ENCODE measurements at places on chromosomes 4 and X.

- DNase-seq: no peak
These were observed 16.8 kb downstream of the TRO start for GRCh38 chrX:54937416-54937815.

DNA sequence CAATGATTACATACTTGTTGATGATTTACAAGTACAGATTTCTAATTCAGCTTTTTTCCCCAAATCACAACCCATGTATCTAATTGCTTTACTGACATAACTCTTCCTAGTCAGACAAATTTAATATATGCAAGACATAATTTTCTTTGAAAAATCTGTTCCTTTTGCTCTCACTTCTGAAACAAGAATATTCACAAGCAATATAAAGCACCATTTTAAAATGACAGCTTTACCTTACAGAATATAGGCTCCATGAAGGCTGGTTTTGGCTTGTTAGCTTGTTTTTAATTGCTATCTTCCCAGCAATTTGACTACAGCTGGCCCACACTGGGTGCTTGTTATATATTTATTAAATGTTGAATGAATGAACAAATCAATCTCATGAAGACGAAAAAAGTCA, 24.5 kb downstream of the GPM6A start:
- DNase-seq: no peak

DNA sequence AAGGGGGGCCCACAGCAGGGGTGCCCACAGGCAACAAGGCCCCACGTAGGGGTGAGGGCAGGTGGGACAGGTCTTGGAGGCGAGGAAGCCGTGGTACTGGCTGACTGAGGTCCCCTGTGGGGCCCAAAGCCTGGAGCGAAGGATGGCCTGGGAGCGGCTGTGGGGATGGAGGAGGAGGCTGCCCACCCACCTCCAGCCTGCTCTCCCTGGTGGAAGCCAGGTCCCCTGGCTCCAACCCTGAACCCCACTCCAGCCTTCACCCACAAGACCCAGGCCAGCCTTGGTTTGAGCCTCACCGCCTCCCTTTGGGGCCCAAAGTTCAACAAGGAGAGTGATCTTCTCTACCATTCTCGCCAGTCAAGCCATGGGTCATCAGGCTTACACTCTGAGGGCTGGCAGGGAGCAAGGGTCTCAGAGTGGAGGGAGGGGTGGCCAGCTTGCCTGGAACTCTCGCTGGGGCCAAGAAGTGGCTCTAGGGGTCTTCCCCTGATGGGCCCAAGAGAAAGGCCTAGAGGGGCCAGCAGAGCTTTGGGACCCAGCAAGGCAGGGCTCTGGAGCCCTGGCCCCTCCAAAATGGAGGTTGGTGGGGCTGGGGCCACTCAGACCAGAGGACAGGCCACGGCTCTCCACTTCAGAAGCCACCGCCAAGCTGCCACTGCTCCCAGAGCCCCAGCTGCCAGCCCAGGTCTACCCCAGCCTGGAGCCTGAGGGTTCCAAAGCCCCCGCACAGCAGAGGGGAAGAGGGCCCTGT, 5.0 kb downstream of the PNCK start:
- no peak for DNase-seq

- DNase-seq: no peak
These were observed 1198.7 kb downstream of the PCDH7 start for GRCh38 chr4:31918891-31919290.

- no peak for DNase-seq
These were observed 422.6 kb upstream of the TENM3 start for GRCh38 chr4:181820553-181820952.

- no peak for DNase-seq
These were observed 65.2 kb downstream of the FBXO8 start for GRCh38 chr4:174218127-174218790.

DNA sequence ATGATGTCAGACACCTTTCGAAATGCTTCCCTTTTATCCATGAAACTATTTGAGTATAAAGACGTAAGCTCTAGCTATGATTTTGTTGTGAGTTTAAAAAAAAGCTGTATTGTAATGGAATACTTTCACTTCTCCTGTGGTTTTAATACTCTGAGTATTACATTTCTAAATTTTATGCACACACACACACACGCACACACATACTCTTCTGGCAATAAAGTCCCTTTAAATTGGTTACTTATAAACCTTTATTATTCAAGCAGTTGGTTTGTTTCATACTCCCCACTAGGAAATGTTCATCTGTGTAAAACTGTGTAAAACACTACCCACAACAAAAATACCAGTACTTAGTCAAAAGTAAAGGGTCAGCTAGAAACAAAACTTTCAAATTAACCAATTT, 18.2 kb downstream of the VAMP7 start:
- no peak for DNase-seq

DNA sequence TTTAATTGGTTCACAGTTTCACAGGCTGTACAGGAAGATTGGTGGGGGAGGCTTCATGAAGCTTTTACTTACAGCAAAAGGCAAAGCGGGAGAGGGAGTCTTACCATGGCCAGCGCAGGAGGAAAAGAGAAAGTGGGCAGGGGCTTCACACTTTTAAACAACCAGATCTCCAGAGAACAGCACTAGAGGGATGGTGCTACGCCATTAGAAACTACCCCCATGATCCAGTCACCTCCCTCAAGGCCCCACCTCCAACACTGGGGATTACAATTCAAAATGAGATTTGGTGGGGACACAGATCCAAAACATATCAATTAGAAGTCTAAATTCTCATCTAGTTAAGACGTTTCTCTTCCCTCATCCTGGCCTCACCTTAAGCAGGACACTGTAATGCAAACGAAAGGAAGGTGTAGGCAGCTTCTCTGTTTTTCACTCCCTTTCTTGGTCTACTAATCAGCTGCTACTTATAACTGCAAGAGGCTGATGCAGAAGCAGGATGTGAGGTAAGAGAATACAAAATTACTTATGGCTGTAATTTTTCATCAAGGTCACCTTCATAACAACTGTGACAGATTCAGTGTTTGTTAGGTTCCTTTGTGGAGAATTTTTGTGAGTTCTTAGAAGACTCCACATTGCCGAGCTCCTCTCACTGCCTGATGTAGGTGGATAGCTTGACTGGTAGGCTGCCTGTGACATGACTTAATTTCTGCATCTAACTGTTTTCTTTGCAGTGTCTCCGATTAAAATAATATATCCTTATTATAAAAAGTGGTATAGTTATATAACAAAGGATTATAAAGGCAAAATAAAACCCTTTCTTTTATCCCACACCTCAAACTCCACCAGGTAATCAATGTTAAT, 255.1 kb downstream of the IL15 start:
- no peak for DNase-seq

- DNase-seq: peak; percentile 29
These were observed 343.1 kb upstream of the NOCT start for GRCh38 chr4:138672393-138672976.

GRCh38 chr4:176360446-176360845, 40.7 kb downstream of the SPCS3 start:
- DNase-seq: no peak

DNA sequence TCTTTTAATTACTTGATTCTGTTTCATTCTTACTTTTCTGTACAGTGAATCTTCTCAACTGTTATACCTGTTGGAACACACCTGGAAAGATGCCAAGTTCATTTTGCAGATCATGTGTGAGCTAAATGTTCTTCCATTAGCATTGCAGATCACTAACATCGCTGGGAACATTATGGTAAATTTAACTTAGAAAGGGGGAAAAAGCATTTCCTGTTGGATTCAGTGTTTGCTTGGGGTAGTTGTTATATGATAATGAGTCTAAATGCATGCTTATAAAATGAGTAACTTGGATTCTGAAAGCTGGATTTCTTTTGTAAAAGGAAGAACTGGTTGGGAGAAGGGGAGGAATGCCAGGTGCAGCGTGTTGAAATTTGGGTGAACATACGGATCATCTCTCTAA, 47.6 kb downstream of the POLA1 start:
- no peak for DNase-seq

DNA sequence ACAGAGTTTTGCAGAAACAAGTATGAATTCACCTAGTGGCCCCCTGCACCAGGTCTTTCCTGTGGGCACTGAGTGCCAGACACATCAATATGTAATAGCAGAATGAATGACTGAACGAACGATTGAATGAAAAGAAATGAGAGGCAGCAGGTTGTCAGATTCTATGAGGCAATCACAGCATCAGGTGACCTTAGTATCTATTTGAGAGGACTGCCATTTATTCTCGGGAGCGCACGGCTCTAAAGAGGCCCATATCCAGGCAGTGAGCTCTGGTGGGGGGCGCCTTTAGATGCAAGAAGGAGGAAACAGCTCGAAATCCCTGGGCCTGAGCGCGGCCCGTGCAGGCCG, 528 bp upstream of the SLC25A4 start:
- no peak for DNase-seq

DNA sequence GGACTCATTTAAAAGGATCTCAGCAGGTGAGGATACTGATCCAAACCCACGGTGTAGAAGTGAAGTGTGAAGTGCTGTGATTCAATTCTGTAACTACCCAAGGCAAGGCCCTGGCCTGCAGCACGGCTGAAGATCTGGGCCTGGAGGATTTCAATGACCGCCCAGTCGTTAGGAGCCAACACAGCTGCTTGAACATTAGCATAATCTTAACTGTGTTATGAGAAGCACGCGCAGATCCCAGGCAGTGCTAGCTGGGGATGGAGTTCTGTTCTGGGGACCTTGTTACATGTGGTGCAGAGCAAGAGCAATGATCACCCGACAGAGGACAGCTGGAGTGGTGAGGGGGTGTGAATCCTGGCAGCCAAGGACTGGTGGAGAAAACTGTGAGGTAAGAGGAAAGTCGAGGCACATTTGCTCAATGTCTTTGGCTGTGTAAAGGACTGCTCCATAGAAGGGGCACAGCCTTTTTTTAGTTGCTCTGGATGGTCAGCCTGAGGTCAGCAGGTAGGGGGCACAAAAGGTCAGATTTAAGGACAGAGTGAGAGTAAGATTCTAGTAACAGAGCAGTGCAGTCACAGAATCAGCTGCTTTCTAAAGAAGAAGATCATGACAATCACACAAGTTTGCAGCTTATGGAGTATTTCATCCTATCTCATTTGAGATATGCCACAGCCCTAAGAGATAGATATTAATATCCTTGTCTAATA, 181.8 kb downstream of the DCLK2 start:
- DNase-seq: no peak

DNA sequence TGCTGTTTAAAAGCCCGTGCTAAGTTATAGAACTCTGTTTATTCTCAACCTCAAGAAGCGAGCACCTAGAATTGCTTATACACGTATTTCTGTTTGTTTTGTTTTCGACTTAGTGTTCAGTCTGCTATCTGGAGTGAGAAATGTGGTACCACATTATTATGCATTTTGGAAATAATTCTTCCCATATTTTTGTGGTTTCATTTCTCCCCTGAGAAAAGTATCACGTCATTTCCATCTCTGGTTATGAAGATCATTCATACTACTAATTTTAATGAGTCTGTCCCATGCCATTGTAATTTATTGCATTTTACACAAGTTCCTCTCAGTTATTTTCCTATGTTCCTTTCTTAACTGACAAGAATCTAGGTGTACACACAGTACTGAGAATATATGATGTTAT, 186.0 kb downstream of the DCHS2 start:
- DNase-seq: no peak

GRCh38 chr4:159242427-159242826, 139.5 kb downstream of the RAPGEF2 start:
- DNase-seq: no peak

DNA sequence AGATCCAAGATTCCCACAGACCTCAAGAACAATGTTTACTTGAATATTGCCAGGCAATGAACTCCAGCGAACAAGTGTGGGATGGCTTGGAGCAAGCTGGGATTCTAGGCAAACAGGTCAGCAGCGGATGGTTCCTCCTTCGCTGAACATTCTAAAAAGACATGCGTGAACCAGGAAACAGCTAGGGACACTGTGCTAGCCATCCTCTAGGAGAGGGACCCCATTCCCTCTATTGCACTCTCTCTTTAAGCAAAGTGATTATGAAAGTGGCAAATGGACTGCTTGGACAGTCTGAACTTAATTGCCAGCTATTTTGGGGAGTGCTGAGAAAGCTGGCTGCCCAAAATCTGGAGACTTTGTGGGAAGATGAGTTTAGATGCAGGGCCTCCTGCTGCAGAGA, 29.9 kb upstream of the TEC start:
- DNase-seq: no peak

DNA sequence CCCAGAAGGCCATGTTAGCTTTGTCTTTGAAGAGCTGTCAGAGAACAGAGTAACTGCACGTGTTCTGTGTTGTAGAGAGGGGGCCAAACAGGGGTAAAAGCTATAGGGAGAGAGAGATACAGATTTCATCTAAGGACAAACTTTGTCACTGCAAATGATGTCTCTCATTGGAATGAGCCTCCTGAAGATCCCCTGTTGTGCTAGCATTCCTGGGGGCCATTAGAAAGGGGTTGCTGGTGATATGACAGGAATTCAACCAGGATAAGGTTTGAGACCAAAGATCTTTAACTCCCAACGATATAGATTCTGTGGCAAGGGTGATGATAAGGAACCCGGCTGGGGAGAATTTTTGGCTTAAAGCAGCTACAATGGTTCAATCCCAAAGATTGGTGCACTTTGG, 16.8 kb downstream of the MID1 start:
- no peak for DNase-seq

DNA sequence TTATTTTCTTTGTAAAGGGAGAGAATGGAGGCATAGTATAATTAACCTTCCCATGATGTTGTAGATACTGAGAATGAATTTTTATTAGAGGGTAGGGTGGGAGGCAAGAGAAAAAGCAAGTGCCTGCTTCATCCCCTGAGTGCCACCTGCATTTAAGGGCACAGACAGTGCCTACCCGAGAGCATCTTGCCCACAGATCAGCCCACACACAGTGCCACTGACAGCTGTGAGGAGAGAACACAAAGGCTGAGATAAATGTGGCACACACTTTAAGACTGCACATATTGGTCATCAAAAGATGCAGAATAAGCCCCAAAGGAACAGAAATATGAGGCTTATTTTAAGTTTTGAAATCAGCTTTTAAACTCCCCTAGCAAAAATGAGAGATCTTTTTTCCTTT, 250.8 kb downstream of the SLC39A8 start:
- DNase-seq: no peak

- no peak for DNase-seq
These were observed 960.5 kb downstream of the CCSER1 start for GRCh38 chr4:91087743-91088142.

DNA sequence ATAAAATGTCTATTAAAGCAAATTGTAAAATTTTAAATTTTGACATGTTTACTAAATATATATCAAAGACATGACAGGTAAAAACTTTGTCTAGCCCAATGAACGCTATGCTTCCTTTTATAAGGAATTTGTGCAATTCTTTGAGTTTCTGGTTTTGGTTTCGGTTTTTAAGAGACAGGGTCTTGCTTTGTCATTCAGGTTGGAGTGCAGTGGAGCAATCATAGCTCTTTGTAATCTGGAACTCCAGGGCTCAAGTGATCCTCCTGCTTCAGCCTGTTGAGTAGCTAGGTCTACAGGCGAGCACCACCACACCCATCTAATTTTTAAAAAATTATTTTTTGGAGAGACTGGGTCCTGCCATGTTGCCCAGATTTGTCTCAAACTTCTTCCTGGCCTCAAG, 60.7 kb downstream of the BLTP1 start:
- DNase-seq: no peak

DNA sequence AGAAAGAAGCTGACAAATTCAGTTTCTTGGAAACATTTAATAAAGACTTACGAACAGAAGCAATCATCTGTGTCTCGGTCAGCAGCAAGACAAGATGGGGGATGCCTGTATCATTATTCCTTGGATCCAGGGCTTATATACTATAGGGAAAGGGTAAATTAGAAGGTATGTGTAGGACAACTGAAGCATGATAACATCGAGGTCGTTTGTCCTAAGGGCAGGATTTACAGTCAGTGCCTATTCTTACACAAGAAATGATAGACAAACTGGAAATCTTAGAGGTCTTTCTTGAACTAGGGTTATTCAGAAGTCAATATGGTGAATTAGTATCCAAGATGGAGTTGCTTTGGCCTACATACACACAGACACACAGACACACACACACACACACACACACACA, 553.0 kb downstream of the STPG2 start:
- DNase-seq: no peak

Data from erythroblast (primary cell).